NCI-H1417 (cell line): ENCODE measurements at places on chromosomes 7 and 10.

GRCh38 chr7:5333121-5334045 is 50.6 kb downstream of the SLC29A4 start:
- no peak for DNase-seq

DNA sequence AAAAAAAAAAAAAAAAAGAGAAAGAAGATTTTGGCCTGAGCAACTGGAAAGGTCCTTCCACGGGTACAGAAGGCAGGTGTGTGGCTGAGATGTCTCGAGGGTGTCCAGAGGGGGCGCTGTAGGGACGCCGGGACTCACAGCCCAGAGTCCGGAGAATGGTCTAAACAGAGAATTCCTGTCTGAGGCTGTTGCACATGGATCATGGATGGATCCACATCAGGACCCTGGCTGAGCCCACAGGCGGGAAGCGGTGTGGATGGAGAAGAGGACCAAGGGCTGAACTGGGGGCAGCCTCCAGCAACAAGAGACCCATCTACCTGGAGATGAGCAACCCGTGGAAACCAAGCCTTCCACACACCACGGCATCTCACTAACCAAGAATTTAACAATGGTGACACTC is 55.0 kb downstream of the PKD1L1 start:
- DNase-seq: no peak

- no peak for DNase-seq
Observed at GRCh38 chr7:144830024-144830785, 5.6 kb downstream of the TPK1 start.

GRCh38 chr7:150404172-150404804 is 25.2 kb downstream of the ZNF775 start:
- DNase-seq: no peak

DNA sequence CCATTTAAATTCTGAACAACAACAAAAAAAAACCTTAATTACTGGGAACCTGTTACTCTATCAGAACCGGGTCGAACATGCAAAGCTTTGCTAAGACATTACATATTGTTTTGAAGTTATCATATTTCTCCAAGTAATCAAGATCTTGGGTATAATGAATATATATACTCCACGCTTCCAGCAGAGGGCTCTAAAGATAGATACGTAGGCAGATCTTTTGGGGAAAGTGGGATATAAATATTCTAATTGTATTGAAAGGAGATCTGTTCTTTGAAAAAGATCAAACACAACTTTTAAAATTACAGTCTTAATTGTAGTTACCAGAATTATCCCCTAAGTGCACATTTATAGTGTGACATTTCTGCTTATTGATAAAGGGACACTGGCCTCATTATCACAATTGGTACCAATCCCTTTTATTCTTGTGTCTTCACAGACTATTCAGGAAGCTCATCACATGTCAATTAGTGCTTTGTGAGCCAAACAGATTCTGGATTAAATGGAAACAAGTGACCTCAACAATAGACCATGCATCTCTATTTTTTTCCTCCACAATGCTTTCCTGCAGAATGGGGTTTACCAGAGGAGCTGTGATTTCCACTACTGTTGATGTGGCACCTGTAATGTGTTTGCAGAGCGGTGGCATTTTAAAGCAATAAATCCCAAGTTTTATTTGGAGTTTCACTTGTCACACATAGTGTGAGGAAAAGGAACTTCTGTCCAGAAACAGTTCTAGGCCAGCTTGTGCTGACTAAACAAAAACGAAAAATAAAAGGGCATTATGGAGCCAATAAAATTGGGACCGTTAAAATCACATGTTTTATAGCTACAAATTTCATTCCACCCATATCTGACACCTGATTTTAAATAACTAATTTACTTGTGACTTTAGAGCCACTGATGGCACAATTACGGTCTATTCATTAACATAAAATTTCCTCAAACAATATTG is 122.4 kb downstream of the CTTNBP2 start:
- no peak for DNase-seq

- no peak for DNase-seq
Observed at GRCh38 chr10:97338041-97338440, 3.5 kb upstream of the FRAT2 start.

GRCh38 chr10:129959544-129960480 is 4.3 kb downstream of the EBF3 start:
- no peak for DNase-seq

- no peak for DNase-seq
Observed at GRCh38 chr7:108118959-108119358, 11.2 kb downstream of the LAMB4 start.

GRCh38 chr10:50601974-50602373 is 21.8 kb downstream of the SGMS1 start:
- DNase-seq: no peak

- DNase-seq: no peak
Observed at GRCh38 chr10:48494611-48495010, 110.3 kb downstream of the ARHGAP22 start.

DNA sequence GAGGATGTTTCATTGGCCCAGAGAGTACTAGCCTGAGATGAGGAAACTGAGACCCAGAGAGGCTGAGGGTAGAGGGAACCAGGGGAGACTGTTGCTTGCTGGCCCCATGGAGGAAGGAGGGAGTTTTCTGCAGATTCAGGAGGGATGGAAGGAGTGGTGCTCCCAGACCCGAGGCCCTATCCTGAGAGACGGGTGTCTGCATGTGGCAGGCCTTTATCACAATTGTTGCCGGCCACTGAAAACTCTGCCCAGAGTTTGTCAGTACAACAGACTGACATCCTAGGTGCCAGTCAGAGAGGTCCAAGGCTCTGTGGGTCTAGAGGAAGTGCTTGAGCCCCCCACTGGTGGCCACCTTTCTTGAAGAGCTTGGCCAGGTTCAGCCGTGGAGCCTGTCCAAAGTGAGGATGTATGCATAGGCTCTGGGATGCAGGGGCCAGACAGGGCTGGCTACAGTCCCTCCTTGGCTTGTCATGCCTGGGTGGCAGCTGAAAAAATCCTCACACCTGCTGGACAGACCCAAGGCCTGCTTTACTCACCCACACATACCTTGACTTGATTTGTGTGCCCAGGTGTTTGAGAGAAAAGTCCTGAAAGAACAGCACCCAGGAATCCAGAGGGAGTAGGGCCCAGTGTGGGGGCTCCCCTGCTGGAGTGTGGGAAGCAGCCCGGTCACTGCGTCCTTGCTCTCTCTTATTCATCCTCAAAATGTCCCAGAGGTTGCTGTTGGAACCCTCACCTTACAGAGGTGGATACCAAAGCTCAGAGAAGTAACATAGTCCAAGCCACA is 65.2 kb downstream of the CLRN3 start:
- no peak for DNase-seq

DNA sequence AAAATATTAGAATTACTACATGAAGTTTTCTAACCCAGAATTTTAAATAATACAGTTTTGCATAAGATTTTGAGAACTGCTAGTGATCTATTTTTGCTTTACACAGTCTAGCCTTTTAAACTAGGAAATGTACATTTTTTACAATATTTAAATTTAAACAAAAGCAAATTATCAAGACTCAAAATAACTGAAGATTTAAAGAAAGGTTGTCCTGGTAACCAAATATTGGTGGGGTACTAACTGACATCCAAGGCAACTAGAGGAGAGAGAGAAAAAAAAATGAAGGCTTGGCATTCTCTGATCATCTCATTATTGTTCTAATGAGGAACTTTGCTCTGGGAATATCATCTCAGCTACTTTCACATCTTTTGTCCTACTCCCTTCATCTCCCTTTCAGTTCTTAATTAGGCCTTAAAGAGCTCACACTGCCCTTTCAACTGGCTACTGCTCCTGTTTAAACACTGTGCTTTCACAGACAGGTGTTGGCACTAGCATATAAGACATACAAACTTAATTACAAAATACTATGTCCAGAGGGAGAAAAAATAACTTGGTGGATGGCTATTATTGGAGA is 33.7 kb downstream of the RAB11FIP2 start:
- peak; percentile 47 for DNase-seq

DNA sequence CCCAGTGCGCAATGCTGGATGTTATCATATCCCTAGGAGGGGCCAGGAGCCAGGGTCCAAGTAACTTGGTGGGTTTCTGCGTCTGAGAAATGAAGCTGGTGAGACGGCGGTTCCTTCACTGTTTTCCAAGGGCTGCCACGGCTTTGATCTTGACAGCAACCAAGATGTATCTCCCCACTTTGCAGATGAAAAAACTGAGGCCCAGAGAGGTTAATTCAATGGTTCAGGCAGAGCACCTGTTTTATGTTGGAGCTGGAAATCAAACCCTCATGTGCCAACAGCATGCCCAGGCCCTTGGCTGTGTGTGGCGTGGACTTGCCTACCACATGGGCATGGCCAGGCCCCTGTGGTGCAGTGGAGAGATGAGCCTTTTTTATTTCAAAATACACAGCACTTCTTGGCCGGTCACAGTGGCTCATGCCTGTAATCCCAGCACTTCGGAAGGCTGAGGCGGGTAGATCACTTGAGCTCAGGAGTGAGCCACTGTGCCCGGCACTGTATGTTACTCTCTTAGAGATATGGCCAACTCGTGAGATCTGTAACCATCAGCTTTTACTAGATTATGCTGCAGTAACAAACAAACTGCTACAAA is 225.2 kb upstream of the SH2B2 start:
- no peak for DNase-seq

DNA sequence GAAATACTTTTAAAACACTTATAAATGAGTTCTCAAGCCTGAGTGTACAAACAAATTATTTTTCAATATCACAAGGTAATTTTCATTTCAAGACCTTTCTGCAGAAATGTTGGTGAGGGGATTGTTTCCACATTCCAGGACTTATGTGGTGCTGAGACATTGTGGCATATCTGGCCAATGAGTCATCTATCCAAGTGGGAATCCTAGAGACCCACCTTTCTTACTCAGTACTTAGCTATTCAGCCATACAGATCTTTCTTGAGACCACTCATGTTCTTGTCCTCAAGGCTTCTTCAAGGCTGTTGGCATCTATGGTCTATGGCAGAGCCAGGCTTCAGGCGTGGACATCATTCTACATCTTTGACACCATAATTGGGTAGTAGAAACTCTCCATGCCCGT is 225.4 kb downstream of the DKK1 start:
- DNase-seq: no peak

- peak; percentile 17 for DNase-seq
Observed at GRCh38 chr10:132893090-132893489, 49.3 kb downstream of the CFAP46 start.

GRCh38 chr10:100349672-100350071 is 2.6 kb downstream of the SCD start:
- no peak for DNase-seq

DNA sequence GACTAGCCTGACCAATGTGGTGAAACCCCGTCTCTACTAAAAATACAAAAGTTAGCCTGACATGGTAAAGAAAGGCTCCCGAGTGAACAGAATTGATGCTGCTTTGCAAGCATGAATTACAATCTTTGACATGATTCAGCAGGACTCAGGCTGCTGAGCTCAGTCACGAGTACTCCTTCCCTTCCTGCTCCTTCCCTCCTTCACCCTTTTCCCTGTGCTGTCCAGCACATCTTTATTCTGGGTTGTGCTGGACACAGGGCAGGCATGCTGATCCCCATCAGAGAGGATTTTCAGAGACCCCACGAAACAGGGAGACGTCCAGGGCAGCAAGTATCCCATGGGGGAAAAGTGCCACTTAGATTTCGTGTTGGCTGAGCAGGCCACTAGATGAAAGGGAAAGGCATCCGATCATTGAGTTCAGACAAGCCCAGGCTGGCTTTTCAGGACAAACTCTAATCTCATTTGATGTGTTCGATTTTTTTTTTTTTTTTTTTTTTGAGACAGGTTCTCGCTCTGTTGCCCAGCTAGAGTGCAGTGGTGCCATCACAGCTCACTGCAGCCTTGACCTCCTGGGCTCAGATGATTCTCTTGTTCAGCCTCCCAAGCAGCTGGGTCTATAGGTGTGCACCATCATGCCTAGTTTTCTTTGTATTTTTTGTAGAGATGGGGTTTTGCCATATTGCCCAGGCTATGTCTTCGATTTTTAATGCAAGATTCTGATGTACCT is 36.5 kb downstream of the BAMBI start:
- no peak for DNase-seq

DNA sequence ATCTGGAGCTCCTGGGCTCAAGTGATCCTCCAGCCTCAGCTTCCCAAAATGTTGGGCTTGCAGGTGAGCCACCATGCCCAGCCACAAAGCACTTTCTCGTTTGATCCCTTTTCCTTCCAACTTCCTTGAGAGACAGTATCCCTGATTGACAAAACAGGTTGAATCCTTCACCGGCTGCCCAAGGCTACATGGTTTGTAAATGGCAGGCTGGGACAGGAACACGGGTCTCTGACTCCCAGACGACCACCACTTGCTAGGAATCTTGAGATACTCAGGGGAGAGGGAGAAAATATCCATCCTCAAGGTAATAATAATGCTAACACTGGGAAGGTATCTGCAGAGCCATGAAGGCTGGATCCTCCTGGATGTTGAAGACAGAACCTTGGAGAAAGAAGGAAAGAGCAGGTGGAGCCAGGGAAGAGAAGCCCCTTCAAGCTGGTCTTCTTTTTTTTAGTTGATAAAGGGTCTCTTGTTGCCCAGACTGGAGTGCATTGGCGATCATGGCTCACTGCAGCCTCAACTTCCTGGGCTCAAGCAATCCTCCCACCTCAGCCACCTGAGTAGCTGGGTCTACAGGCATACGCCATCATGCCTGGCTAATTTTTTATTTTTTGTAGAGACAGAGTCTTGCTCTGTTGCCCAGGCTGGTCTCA is 19.8 kb downstream of the MMRN2 start:
- DNase-seq: no peak

- DNase-seq: no peak
Observed at GRCh38 chr10:77077316-77077945, 560.2 kb downstream of the KCNMA1 start.

DNA sequence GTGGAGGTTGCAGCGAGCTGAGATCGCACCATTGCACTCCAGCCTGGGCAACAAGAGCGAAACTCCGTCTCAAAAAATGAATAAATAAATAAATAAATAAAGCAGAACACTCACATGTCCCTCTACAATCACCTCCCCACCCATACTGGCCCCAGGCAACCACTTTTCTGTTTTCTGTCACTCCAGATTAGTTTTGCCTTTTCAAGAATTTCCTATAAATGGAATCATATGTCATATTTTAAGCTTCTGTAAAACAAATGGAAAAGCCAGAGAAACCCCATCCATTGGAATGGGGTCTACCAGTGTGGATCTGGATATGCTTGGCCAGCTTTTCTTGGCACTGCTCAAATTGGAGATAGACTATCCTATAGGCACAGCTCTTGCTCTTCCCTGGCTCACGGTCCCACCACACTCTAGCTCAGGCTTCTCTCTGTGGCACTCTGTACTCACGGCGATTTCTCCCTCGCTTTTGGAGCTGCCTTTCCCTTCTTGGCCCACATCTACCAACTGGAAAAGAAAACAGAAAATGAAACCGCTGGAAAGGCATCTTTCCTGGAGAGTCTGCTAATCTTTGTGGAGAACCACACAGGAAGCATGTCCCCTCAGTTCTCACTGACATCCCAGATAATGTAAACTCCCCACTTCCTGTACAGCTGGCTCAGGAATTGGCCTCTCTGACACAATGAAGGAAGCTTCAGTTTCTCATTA is 210.1 kb downstream of the JCAD start:
- DNase-seq: peak; percentile 0

DNA sequence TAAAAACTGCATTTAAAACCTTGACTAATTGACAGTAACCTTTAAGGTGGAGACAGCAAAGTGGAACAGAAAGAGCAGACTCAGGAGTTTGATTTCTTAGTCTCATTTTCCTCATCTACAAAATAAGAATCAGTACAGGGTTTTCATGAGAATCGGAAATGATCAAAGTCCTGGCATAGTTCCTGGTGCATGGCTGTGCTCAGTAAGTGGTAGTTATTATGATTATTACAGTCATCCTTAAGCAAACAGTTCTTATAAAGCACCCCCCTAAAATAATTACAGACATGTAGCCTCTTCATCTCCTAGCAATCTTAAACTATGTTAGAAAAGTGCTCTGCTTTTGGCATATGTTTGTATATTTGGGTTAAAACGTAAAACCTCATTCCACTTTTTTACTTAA is 18.0 kb downstream of the NEBL start:
- DNase-seq: no peak
